Activated CD4-positive, alpha-beta T cell treated with anti-CD3 and anti-CD28 coated beads for 24 hours (primary cell): ENCODE measurements at places on chromosomes 13 and 19.

GRCh38 chr13:85528491-85529217, 270.6 kb downstream of the SLITRK6 start:
- DNase-seq: no peak

GRCh38 chr13:95623141-95623540, 21.4 kb downstream of the DZIP1 start:
- no peak for DNase-seq

- DNase-seq: no peak
Observed at GRCh38 chr19:409516-410242, 732 bp upstream of the C2CD4C start.

- DNase-seq: no peak
Observed at GRCh38 chr13:27793507-27794367, 1.5 kb downstream of the GSX1 start.

DNA sequence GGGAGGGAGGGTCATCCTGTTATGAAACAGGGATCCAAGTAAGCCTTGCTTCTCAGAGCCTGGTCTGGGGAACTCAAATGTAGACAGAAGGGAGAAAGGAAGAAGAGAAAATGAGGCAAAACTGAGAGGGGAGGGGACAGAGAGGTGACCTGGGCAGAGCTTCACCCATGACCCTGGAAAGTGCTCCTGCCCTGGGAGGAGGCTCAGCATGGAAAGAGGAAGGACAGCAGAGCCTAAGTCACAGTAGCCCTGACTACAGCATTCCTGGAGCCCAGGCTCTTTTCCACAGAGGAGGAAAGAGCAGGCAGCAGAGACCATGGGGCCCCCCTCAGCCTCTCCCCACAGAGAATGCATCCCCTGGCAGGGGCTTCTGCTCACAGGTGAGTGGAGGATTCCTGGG, at the start of gene CEACAM3:
CEACAM3 (plus strand) TSS at position 226 of the 400 bp plus-strand sequence; CDS start at position 317, 91 bp downstream.
- no peak for DNase-seq

DNA sequence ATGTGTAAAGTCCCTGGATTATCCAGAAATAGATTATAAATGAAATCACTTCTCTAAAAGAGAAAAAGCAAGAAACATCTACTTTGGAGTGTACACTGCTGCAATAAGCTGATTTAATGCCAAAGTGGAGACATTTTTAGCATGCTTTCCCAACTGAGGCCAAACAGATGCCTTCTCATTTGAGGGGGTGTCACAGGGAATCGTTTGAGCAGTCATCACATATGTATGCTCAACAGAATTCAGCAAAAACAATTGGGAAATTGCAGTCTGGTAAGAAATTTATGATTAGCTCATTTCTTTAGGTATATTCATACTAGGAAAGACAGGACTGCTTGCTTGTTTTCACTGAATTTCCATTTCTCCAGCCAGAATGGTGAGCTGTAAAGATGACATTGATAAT, 27.3 kb upstream of the TPP2 start:
- DNase-seq: no peak

DNA sequence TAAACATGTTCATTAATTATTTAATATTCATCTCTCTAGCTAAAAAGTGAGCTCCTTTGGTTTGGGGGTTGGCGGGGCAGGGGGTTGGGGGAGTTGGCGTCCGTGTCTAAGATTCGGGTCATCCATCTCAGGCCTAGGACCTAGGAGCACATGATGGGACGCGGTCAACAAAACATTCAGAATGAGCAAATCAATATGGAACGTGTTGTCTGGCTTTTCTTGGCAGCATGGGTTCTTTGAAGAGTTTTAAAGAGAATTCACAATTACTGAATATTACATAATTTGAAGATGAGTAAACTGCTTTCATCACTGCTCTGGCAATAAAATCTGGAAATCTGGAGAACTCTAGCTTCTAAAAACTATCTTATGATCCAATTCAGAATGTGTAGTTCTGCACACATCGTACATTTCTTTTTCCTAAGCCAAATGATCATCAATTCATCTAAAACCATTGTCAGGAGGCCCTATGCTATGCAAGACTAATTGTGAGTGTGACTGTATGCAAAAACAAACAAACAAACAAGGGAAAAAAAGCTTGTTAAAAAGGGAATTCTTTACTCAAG, 5.4 kb upstream of the ARGLU1 start:
- no peak for DNase-seq

- no peak for DNase-seq
Observed at GRCh38 chr19:35592226-35592625, 6.3 kb downstream of the PMIS2 start.

DNA sequence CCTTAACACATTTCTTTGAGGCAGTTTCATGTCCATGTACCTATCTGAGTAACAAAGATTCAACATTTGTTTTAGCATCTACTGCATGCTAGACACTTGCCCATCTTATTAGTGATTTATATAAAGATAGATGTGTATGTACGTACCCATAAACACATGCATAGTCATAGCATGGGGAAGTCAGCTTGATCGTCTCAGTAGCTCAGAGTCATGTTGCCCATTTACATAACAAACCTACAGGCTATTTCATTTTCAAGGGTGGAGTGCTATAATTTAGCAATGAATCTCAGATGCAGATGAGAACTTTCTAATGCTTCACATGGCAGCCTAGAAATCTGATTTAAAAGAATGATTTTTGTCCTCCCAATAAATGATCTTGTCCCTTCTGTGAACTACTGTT, 23.5 kb downstream of the FLT1 start:
- DNase-seq: no peak

GRCh38 chr13:33739254-33739653, 78.7 kb upstream of the RFC3 start:
- DNase-seq: no peak

DNA sequence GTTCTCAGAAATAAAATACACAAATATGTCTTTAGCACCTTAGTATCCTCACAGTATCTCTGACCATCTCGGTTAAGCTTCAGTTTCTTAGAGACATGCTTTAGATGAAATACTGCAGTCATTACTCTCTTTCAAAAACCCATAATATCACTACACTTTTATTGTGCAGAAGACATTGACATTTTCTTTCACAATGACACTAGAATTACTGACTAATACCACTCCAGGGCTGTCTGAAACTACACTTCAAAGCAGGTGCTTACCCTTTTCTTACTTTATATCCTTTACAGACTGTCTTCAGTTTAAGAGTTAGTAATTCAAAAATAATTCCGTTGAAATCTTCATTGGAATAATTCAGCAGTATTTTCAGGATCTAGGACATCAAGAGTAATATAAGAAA, 42.2 kb upstream of the SLITRK6 start:
- no peak for DNase-seq

DNA sequence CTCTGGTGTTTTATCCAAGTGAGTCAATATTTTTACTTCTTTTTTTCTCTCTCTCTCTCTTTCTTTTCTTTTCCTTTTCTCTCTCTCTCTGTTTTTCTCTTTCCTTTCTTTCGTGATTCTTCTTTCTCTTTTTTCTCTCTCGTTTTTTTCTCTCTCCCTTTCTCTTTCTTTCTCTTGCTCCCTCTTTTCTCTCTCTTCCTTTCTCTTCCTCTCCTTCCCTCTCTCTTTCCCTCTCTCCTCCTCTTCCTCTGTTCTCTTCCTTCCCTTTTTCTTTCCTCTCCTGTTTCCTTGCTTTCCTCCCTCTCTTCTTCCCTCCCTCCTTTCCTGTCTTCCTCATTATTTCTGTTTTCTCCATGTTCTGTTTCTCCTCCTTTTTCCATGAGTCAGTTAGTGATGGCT, 641.5 kb downstream of the FGF9 start:
- DNase-seq: no peak

- DNase-seq: no peak
Observed at GRCh38 chr13:108326309-108326708, 56.8 kb downstream of the TNFSF13B start.

GRCh38 chr13:37365496-37365895, 233.1 kb downstream of the POSTN start:
- no peak for DNase-seq

- DNase-seq: no peak
Observed at GRCh38 chr19:16886305-16886880, 2.4 kb upstream of the F2RL3 start.

DNA sequence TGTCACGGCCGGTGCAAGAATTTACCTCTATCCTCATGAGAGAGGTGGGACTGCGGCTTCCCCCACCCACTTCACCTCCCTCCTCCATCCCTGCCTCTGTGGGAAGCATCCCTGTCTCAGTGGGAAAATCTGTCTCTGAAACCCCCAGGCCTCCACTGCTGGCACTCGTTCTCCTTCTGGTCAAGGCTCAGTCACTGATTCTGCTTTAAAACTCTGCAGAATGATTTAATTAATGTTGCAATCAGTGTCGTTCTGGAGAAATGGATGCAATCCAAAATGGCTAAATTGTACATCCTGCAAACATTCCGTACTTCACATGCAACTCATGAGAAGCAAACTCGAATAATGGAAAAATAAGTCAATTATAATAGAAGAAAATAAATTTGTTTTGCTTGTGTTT, 5.6 kb downstream of the RASL11A start:
- no peak for DNase-seq

GRCh38 chr13:99702687-99703319, 201.5 kb downstream of the TM9SF2 start:
- no peak for DNase-seq

- DNase-seq: no peak
Observed at GRCh38 chr13:111270126-111270525, 50.3 kb upstream of the TEX29 start.

DNA sequence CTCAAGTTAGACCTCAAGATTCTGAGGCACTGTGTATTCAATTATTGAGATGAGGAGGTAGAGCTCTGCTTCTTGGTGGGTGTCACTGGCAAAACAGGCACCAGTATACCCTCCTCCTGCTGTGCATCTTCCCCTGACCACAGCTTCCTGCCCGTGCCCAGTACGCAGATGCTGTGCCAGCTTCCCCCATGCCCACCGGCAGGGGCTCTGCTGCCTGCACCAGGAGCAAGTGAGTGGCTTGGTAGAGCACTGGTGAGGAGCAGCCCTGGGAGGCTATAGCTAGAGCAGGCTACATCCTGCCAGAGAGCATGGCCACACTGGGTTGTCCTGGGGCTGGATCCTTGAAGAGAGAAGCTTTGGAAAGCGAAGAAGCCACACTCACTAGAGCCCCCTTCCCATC, 21.0 kb upstream of the RNF17 start:
- DNase-seq: no peak

GRCh38 chr13:108877300-108877699, 247.9 kb downstream of the MYO16 start:
- no peak for DNase-seq

DNA sequence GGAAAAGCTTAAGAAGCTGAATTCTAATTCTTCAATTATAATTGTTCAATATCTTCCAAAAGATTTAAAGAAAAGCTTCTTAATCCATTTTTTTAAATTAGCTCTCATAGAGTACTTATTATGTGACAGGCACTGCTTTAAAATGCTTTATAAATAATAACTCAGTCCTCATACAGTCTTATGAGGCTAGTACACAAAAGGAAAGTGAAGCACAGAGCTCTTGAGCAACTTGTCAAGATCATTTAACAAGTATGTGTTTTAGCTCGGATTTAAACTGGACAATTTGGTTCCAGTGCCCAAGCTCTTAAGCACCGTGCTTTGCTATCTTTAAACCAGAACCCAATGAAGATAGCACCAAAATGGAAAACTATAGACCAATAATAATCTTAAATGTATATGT, 106.1 kb downstream of the DHRS12 start:
- DNase-seq: no peak

DNA sequence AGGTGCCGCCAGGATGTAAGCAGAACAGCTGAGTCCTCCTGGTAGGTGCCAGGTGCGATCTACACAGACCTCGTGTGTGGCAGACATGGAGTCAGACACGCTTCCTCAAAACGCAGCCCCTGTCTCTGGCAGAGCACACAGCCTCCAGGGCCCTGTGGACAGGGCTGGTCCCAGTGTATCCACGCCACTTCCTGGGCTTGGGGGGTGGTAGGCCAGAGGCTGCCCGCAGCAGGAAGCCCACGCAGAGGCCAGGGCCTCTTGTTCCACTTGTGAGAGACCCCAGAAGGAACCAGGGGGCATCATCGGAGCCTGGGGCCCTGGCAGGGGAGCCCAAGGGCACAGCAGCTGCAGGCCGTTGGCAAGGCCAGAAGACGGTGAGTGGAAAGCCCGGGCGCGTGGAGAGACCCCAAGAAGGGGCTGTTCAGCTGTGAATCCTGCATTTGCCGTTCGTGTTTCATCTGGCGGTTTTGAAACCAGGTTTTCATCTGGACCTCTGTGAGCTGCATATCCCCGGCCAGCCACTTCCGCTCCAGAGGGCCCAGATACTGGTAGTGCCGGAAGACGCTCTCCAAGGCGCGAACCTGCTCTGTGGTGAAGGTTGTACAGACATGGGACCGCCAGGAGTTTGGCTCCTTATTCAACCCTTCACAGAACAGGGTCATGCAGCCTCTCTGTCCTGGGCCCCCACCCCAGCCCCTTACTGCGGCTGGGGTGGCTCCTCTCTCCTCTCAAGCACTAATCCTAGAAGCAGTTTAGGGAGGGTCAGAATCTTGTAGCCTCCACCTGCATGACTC, 25.1 kb upstream of the SLITRK1 start:
- no peak for DNase-seq

DNA sequence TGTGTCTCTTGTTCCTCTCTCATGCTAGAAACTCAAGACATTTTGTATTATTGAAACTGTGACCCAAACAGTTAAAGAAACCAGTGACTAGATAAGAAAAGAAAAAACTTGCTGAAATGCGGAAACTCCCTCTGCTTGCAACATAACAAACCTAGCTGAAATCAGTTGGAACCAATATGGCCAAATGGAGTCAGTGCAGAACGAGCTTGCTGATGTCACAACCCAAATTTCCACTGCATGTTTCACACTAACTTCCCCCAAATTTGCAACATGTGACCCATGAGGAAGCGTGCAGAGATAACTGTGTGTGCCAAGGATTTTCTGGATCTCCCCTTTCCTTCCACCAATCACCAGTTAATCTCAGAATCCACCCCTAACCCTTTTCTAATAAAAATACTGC, 208.0 kb downstream of the DLEU7 start:
- DNase-seq: no peak

DNA sequence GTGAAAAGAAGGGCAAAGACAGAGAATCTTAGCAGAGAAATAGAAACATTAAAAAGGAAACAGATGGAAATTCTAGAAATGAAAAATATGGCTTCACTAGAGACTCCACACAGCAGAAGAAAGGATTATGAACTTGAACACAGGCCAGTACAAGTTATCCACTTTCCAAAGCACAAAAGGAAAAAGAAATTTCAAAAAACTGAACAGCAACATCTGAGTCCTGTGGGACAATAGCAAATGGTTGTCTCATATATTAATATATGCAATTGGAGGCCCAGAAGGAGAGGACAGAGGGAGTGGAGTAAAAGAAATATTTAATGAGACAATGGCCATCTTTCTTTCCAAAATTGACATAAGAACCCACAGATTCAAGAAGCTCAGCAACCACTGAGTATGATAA, 141.7 kb upstream of the GJB6 start:
- no peak for DNase-seq

DNA sequence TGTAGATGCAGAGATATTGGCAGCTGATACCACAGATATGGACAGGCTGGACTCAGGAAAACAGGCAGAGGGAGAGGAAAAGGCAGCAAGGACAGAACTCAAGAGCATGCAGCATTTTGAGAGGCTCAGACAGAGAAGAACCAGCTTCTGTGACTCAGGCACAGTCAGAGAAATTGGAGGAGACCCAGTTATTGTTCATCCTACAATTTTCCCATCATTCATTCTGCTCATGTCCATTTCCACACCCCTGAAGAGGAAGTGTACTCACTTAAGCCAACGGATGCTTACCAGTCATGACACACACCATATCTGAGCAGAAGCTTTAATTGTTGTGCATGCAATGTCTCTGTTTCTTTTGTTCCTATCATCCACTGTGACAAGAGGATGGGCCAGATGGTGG, 359.8 kb upstream of the HTR2A start:
- DNase-seq: no peak

- DNase-seq: no peak
Observed at GRCh38 chr19:51007488-51007887, 6.1 kb upstream of the KLK8 start.

GRCh38 chr13:106390367-106390766, 145.1 kb downstream of the EFNB2 start:
- DNase-seq: no peak
